ENCODE measurements at places on chromosomes 13 and 19.

DNA sequence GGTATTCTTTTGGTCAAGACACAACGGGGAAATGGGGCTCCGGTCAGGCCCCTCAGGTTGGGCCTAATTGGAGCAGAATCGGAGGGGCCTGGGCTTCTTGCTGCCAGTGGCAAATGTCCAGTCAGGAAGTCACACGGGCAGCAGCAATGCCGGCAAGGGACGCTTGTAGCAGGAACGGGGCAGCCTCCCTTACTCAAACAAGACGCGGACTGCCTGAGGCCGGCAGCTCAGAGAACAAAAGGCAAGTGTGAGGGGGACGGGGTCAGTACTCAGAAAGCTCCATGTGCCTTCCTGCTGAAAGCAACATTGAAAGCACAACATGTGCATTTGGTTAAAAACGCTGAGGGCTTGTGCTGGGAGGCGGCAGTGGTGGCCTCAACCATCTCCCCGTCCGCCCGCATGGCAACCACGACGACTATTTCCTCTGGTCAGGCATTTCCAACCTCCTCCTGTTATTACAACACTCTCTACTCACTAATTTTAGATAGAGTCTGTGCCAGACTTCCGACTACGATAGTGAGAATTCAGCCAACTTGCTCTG is 20.5 kb upstream of the RASA3 start:
- peak; percentile 62 for DNase-seq

GRCh38 chr19:38653028-38653571 is 5.7 kb downstream of the ACTN4 start:
- DNase-seq: no peak

GRCh38 chr19:5091018-5091683 is 122.2 kb downstream of the KDM4B start:
- peak; percentile 67 for DNase-seq

DNA sequence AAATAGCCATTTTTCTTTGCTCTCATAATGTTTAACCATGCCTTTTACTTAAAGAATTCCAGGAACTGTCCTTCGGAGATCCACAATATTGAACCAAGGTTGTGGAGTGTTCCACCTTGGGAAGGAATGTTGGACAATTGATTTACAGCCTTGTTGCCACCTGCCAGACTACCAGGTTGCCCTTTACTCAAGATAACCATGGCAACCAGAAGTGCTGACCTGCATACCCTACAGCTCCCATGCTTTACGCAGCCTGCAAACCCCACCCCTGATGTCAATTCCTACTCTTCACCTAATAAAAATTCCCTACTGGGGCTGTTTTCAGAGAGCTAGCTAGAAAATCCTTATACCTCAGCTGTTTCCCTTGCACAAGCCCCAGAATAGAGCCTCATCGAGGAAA is 151.0 kb upstream of the RXFP2 start:
- DNase-seq: no peak

GRCh38 chr13:20121159-20121525 is 39.7 kb downstream of the GJA3 start:
- peak; percentile 19 for DNase-seq

- no peak for DNase-seq
Observed at GRCh38 chr13:76790980-76791819, 95.0 kb downstream of the KCTD12 start.

DNA sequence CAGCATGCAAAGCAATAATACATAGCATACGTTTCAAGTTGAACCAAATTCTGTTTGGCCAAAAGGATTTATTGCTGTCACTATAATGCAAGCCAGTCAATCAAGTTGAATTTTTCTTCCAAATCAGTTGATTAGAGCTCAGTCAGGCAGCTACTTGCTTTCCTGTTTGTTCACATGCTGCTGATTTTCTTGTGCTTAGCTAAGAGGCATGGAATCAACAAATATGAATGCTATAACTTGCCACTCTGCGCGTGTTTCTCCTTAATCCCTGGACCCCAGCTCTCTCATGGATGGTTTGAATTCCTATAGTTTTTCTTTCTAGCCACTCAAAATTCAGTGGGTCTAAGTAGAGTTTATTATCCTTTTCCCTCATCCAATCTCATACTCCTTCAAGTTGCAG is 311.3 kb downstream of the KLF5 start:
- no peak for DNase-seq

DNA sequence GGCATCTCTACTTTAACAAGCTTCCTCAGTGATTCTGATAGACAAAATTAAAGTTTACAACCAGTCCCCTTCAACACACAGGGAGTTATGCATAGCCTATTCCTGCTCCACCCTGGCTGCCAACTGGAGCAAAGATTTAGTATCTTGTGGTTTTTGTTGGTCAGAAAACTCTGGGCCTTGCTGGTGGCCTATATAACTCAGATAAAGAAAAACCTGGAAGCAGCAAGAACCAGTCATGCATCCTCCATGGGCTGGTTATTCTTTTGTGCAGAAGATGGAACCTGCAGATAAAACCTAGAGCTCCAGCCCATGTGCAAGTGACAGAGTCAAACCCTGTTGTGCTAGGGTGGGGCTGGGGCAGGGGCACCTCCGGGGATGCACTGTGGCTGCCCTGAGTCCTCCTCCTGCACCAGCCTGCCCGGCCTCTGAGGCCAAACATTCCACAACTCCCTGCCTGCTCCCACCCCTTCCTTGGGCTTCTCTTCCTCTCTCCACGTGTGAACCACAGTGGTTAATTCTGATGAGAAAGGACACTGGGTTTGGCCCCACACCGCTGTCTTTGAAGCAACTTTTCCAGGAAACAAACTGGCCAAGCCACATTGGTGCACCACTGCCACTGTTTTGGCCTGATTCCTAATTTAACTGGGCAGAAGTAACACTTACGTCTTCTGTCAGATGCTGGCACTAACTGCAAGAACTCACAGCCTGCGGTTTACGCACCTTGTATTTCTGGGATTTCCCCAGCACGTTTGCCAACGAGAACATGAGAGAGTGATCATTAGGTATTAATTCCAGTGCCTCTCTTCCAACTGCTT is 23.3 kb upstream of the GGACT start:
- DNase-seq: no peak

- DNase-seq: no peak
Observed at GRCh38 chr13:53507741-53508140, 479.1 kb downstream of the OLFM4 start.

- DNase-seq: no peak
Observed at GRCh38 chr13:21045100-21045499, 16.3 kb downstream of the LATS2 start.

- DNase-seq: no peak
Observed at GRCh38 chr19:2173767-2174577, 10.2 kb downstream of the DOT1L start.

DNA sequence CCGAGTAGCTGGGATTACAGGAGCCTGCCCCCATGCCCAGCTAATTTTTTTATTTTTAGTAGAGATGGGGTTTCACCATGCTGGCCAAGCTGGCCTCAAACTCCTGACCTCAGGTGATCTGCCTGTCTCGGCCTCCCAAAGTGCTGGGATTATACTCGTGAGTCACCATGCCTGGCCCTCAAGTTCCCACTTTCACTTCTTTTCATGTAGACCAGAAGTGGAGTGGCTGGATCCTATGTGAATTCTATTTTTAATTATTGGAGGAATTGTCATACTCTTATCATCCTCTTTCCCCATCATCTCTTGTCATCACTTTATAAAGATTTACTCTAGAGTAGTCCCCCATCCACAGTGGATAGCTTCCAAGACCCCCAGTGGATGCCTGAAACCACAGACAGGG is 12.8 kb upstream of the SIGLEC10 start:
- no peak for DNase-seq

DNA sequence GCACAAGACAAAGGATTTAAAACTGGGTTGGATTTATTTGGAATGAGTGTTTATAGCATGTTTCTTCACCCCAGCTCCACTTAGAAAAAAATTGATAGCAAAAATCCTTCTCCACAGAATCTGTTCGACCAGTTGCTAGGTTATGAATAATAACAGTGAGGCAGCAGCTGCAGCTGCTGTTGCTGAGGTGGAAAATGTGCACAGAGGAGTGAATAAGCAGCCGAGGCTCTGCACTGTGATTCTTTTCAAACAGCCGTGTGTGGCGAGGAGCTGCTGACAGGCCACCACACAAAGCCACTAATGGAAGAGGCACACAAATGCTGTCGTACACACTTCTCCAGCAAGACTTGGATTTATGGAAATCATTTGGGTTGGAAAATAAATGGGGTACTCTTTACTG is 6.4 kb upstream of the RASL11A start:
- DNase-seq: no peak

GRCh38 chr13:25207291-25207810 is 35.3 kb upstream of the AMER2 start:
- no peak for DNase-seq

GRCh38 chr13:64697226-64697625 is 2532.9 kb downstream of the PCDH9 start:
- DNase-seq: no peak

DNA sequence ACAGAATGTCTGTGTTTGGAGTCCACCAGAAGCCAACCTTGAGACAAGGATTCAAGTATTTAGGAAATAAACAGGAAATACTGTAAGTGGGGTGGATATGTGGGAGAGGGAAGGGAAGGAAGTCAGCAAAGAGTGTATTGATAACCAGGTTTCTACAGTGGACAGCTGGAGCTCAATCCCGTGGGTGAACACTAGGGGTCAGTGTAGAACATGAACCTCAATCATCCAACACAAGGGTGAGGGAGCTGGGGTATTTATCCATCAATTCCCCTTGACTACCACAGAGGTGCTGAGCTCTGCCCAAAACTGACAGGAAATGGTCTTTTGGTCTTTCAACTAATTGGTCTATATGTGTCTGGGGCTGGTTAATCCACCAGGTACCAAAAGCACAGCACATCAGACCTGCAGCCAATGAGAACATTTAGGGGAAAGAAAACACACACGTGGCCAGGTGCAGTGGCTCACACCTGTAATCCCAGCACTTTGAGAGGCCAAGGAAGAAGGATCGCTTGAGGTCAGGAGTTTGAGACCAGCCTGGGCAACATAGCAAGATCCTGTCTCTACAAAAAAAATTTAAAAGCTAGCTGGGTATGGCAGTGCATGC is 5.6 kb upstream of the SYDE1 start:
- no peak for DNase-seq

DNA sequence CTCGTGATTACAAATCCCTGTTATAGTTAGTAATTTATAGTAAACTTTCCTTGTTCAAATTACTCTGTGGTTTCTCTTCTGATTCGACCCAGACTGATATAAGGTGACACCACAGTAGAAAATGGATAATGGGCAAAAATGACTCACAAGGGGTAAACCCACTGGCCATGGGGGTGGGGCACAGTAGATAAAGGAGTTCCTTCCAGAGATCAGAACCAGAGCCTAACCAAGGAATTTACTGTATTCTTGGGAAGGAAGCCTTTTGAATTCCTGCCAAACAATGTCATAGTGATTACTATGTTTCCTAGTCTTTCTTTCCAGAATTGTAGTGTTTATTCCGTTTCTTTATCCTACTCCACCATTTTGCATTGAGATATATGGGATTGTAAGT is 21.9 kb downstream of the MIR17HG start:
- DNase-seq: no peak

- DNase-seq: no peak
Observed at GRCh38 chr19:10568062-10568825, 535 bp downstream of the CDKN2D start.

GRCh38 chr13:108357228-108357627 is 87.7 kb downstream of the TNFSF13B start:
- DNase-seq: no peak

- DNase-seq: no peak
Observed at GRCh38 chr19:2634228-2634951, 68.1 kb downstream of the GNG7 start.

DNA sequence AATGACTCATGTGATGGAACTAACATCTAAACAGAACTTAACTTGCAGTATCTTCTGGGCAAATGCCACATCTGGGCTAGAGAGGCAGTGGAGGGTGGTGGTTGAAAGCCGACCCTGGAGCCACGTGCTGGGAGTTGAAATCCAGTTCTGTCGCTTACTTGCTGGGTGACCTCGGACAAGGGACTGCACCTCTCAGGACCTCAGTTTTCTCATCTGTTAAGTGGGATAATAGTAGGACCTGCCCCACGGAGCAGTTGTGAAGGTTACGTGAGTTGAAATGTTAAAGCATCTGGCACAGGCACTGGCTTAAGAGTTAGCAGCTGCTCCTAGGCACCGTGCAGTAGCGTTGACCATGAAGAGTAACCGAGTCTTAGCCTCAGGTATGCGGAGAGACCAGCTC is 76.1 kb downstream of the SIPA1L3 start:
- DNase-seq: no peak

DNA sequence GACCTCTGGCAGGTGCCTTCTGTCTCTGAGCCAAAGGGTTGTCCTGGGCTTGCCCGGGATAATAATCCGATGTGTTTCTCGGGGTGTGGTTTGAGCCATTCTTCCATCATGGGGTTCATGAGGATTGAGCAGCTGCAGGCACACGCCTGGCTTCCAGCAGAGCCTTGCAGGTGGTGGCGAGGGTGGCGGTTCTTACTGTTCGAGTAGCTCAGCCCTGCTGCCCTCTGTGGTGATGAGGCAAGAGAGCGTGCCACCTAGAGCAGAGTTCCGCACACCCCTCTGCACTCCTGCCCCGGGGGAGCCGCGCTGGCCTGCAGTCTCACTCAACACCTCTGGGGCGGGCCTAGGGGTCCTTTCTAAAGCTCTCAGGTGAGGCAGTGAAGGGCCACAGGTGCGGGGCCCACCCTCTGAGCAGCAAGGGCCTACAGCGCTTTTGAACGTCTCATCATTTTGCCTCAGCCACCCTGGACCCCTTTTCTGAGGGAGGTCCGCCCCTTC is 3.8 kb downstream of the SCN1B start:
- no peak for DNase-seq

- no peak for DNase-seq
Observed at GRCh38 chr19:38385057-38385803, 2.6 kb downstream of the GGN start.

GRCh38 chr19:16325641-16326400 is 1.2 kb downstream of the KLF2 start:
- DNase-seq: peak; percentile 70

GRCh38 chr19:4768934-4769777 is 22.4 kb upstream of the FEM1A start:
- DNase-seq: peak; percentile 95

DNA sequence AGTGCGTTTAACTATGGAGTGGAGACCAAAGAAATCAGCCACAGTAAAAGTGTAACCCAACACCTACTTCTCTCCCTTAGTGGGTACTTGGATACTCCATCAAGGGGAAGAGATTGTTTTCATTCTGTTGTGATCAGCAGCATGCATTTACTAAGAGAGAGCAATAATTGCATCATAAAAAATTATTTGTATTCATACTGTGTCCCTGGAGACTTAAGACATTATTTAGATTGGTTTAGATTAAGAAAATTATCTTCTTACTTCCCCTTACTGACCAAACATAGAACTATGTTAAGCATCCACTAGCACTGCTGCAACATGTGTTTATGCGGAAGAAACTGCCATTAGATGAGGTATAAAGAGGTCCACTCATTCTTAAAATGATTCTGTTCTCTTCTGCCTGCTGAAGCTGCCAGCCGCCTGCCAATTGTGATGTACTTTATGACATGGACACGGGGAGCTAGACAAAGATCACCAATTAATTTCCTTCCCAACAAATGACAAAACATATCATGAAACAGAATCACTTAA is 738.5 kb downstream of the DIAPH3 start:
- DNase-seq: no peak

- peak; percentile 86 for DNase-seq
Observed at GRCh38 chr19:17294051-17294891, 9.0 kb downstream of the ABHD8 start.
